ENCODE measurements at places on chromosomes 3 and 15.
A peak's percentile ranks its signal among the peaks of the same experiment; 100 is the strongest.

DNA sequence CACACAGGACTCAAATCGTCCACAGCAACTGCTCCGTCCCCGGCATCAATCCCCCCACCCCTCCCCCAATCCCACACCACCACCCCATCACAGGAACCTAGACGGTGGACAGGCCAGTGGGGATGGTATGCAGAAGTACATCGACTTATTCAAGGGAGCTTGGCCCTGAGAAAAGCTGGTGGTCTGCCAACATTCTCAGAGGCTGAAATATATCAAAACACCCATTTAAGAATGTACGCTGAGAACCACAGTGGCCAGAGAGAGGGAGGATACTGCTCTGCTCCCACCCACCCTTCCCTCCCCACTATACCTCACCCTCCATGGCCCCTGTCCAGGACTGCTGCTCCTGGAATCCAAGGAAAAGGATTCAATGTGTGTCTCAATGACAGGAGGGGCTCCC, 12.4 kb upstream of the USP3 start:
- no peak for DNase-seq

DNA sequence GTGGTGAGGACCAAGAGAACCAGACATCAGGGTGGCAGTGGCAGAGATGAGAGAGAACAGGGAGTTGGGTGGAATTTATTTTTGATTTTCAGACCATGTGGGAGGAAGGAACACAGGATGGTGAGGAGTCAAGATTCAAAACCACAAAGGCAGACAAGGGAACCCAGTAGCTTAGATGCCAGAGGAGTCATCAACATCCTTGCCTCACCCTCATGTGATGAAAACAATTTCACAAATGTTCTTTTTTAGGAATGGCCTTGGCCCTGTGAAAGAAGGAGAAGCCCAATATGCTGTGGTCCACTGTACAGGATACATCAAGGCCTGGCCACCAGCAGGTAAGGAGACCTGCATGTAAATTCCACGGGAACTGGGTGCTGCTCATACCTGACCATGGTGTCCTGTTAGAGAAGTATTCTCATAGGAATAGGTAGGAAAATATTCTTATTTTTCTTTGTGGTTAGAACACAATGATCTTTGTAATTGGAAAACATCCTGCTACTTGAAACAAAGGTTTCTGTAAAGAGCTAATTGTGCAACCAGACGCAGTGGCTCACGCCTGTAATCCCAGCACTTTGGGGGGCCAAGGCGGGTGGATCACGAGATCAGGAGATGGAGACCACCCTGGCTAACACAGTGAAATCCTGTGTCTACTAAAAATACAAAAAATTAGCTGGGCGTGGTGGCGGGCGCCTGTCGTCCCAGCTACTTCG, 110.0 kb downstream of the ARNT2 start:
- DNase-seq, result no peak

DNA sequence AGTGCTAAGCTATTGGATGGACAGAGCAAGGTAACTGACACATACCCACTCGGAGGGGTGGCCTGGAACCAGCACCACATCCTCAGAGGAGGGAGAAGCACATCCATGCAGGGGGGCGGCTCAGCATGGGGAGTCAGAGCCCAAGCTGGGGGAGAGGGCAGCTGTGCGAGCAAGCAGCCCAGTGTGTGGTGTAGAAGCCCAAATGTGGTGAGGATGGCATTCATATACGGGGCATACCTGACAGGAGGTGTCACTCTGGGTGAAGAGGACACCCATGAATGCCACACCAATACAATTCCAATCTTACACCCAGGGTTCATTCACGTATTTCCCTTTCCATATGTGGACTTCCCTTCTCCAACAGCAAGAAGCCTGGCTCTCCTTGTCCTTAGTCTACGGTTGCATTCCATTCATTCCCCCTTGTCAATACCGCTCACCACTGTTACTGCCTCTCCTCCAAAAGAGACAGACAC, 58.7 kb upstream of the ACAN start:
- DNase-seq, result no peak

DNA sequence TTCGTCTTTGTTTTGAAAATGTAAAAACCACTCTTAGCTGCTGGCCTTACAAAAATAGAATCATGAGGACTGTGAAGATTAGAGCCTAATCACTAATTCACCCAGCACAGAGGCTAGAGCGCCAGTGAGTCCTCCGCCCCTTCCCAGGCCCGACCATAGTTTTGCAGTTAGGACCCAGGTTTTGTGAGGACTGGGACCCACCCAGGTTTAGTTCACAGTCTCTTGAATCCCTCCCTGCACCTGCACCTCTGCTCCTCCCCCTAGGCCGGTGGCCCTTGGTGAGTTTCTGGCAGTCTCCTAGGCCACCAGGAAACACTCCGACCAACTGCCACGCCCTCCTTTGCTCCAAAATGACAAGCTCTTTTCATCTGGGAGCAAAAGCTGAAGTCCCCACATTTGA, 136.0 kb upstream of the CCDC54 start:
- no peak for DNase-seq

DNA sequence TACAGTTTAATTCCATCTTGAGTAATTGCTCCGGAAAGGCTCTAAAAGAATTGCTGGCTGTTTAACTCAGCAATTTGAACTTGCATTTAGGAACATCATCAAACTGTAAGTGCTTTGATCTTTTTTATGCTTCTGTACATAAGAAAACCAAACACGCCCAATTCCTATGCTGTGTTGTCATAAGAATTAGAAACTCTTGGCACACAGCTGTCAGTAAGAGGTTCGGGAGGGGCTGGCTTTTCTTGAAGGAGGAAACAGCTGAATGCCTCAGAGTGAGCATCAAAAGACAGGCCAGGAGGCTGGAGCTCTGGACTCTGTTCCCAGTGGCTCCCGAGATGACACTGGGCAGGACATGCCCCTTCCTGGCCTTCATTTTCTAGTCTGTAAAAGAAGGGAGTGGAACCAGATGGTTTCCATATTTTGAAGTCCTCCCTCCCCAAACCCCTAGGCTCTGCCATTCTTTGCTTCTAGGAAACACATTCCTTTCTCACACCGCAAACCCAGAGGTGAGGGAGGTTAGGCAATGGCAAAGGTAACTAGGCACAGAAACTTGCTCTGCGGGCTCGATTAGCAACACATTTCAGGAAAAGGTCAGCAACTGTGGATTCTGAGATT, 73.7 kb upstream of the DLG1 start:
- no peak for DNase-seq

- DNase-seq, result no peak
Measured at GRCh38 chr3:37171144-37171543, 3.2 kb downstream of the LRRFIP2 start.

- no peak for DNase-seq
Measured at GRCh38 chr3:71430941-71431552, 152.5 kb downstream of the FOXP1 start.

DNA sequence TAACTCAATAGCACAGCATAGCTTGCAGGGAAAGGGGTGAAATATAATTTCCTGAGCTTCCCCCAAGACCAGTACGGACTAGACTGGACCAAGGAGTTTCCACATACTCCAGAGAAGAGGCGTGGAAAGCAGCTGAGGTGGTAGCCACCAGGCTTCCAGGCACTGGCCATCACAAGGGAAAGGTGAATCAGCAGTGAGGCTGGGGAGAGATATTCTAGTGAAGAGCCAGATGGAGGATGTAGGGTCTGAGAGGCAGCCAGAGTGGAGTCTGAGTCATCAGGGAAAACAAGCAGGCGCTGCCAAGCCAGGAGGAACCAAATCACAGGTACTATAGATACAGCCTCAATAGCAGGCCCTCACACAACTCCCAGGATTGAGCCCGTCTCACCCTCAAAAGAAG, 9.6 kb upstream of the RASA2 start:
- DNase-seq, result no peak

GRCh38 chr3:71628522-71628921, 45.0 kb upstream of the FOXP1 start:
- no peak for DNase-seq

GRCh38 chr3:142817897-142818296, 71.0 kb downstream of the PCOLCE2 start:
- no peak for DNase-seq

- no peak for DNase-seq
Measured at GRCh38 chr15:77168141-77168540, 97.2 kb upstream of the TSPAN3 start.

DNA sequence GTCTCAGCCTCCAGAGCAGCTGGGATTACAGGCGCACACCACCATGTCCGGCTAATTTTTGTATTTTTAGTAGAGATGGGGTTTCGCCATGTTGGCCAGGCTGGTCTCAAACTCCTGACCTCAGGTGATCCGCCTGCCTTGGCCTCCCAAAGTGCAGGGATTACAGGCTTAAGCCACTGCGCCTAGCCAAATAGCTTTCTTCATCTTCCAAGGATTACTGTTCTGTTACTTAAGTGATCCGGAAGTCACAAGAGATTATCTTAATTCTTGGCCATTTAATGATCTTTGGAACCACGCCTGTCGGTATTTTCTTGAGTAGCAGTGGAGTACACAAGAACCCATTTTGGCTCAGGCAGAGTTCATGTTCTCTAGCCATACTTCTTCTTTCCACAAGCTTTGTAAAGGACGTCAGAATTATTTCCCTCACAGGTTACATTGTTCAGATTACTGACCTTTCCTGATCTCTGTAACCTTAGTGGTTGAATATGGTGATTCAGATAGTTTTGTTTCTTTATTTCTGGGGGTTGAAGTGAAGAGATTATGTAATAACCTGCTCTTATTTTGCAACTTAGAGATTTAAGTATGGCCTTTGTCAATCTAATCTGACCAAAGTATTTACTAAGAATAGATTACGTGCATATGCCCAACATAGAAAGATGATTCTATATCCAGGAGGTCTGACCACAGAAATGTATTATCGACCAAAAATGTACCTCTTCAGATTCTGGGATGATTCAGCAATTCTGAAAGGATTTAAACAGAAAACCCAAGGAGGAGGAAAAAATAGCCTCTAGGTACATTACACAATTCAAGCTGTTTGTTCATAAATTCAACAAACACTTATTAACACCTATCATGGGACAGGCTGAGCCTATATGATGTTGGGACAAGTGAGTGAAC, 132.2 kb downstream of the GREM1 start:
- no peak for DNase-seq

DNA sequence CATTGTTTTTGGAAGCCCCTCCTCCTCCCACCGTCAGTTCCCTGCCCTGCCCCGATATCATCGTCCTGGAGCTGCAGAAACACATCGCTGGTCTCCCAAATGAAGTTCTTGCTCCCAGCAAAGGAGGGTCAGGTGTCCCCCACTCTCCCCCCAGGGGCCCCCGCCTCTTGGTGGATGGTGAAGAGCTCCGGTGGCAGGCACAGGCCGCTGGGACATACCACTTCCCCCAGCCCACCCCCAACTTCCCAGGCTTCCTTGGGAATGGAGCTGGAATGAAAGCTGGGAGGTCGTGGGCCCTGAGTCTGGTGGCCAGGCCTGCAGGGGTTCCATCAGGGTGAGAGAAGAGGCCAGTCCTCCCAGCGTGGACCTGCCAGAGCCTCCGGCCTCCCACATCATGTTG, 137.7 kb downstream of the CHSY1 start:
- DNase-seq, result no peak

- DNase-seq, result no peak
Measured at GRCh38 chr3:20405744-20406143, 219.7 kb upstream of the SGO1 start.

- no peak for DNase-seq
Measured at GRCh38 chr3:58989163-58989562, 60.7 kb downstream of the CFAP20DC start.

- no peak for DNase-seq
Measured at GRCh38 chr3:10283638-10284037, 9.1 kb downstream of the GHRL start.

DNA sequence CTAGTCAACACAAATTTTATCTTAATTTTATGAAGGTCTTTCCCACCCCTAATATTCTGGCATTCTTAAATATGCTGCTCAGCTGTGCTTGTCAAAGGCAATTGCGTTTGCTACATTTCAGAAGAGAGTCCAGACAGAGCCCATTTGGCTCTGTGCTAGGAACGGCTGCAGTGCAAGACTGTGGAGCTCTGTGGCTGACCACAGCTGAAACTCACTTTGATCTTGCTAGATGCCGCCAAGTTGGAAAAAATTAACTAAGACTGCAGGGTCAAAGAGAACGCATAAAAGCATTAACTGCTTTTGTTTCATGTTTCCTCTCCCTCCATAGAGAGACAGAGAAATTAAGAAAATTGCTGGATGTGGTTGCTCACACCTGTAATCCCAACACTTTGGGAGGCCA, 7.6 kb upstream of the PPP1R2 start:
- DNase-seq, result peak; percentile 22

GRCh38 chr3:136042608-136043221, 77.2 kb downstream of the PPP2R3A start:
- no peak for DNase-seq

DNA sequence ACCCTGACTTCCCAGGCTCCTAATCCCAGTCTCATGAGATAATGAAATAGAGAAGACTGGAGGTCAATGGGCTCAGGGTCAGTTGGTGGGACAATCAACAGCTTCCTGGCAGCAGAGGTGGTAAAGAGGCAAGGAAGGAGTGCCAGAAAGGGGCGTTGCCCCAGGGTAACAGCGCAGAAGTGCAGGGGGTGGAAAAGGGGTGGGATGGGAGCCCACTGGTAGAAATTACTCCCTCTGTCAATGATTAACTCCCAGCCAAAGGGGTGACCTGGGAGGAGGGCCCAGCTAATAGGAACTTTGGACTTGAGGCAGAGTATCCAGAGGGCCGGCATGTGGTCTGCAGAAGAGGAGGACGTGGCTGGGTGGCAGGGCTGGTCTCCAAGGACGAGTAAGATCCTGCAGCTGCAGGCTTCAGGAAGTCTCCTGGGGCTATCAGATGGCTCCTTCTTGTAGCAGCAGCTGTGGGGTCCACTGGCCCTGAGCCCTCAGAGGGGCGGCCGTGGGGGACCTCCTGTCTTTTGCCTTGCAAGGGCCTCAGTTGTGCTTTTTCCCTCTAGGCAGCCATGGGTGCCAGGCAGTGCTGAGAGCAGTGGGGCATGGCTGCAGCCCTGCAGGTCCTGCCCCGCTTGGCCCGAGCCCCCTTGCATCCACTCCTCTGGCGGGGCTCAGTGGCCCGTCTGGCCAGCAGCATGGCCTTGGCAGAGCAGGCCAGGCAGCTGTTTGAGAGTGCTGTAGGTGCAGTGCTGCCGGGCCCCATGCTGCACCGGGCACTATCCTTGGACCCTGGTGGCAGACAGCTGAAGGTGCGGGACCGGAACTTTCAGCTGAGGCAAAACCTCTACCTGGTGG, 2.3 kb downstream of the GLYCTK start:
- no peak for DNase-seq

- no peak for DNase-seq
Measured at GRCh38 chr3:195007766-195008165, 263.2 kb downstream of the XXYLT1 start.

DNA sequence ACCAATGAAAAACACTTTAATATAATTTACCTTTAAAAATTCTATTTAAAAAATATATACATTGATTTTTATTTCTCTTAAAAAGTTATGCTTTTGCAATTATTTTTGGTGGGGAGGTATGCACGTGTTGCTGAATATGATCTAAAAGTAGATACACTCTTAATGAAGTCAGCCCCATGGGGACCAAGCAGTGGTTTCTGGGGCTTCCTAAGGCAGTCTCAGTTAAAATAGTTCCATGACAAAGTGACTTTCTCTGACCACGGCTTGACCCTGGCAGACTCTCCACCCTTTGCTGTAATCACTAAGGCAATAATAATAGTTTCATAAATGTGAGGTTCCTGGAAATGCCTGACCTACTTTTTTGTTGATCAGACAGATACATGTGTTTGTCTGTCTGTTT, 50.4 kb downstream of the CCR4 start:
- no peak for DNase-seq

GRCh38 chr3:53187430-53187829, 26.4 kb downstream of the PRKCD start:
- no peak for DNase-seq

All from activated gamma-delta T cell treated with Interleukin-2 at 50 U/mL for 16 hours (primary cell).